Stimulated activated CD8-positive, alpha-beta memory T cell treated with anti-CD3 and anti-CD28 coated beads, Interleukin-2, amount 100 ng/mL, for 48 hours (primary cell): ENCODE measurements at places on chromosomes 13 and 19.

DNA sequence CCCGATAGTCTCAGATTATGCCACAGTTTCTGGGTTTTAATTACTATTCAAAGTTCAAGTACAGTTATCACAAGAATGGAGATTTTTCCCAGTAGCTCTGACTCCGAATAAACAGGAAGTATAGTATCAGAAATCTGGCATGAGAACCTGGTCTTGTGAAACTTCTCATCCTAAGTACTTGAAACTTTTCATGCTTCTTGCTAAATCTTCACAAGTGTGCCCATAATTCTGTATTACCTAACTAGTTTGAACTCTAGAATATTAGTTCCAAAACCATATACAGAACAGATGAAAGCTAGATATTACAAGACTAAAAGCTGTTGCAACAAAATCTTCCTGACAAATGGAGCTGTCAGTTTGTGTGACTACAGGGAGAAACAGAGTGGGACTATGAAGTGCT lies 70.5 kb upstream of the CSNK1A1L start:
- DNase-seq = no peak

GRCh38 chr19:54345938-54346386 lies 7.0 kb upstream of the LILRA4 start:
- no peak for DNase-seq

DNA sequence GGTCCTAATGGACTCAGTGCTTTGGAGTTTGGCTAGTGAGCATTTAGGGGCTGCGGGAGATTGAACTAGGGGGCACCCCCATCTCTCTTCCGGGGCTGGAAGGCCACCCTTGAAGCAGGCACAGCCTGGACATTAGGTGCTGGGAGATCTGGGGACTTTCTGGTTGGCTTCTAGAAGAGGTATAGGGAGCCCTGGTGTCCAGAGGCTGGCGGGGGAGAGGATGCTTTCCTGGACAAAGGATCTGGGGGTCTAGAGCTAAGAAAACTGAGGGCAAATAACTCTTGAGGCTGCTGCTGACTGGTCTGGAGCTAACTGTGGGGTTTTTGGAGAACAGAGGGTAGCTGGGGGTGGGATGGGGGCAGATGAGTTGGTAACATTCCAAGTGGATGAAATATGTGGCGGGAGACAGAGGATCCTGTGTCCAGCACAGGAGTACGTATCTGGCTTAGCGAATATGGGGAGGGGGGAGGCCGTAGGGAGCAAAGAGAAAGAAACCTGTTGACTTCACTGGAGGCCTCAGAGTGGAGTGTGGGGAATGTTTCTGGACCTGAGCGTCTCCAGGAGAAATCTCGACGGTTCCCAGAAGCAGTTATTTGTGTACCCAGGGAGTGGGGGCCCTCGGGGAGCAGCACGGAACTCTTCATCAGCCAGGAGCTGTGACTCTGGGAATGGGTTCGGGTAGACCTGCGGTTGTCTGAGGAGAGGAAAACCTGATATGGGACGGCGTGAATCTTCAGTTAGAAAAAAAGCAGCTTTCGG lies 1.4 kb downstream of the HNRNPUL1 start:
- no peak for DNase-seq

DNA sequence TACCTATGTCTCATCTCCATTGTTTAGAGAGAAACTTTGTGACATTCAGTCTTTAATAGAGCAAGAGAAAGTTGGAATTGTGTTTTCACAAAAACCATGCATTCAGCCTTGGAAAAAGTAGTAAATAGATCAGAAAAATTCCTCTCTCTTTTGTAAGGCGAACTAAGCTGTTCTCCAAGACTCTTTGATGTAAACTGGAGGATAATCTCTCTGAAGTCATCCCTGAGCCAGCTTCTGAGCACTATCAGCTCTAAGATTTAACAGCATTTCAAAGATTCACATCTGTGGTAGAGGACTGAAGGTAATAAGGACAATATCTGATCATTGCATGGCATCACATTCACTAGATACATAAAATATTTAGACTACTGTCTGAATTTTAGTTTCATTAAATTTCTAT lies 904.6 kb upstream of the ATXN8OS start:
- DNase-seq = no peak

DNA sequence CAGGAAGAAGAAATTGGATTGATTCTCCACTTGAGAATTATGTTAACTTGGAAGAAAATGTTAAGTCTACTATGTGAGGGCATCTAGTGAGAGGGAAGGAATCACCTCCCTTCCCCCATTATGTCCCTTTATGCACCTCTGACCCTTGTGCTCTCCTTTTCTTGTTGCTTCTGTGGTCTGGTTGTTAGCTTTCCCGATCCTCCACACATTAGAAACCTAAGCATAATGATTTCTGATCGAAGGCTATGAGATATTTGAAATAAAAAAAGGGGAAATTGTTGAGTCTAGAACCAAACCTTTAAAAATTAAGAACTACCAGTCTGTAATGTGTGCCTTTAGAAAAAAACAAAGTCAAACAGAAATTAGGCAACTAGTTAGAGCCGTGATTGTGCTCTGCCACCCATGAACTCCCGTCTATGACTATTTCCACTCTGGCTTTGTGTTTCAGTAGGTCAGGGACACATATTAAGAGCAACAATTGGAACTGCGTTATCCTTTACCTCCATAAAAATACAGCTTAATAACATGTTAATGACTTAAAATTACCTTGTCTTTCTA lies 463 bp upstream of the GPC6 start:
- no peak for DNase-seq

- no peak for DNase-seq
Measured at GRCh38 chr13:20363172-20363571, 131.1 kb upstream of the GJB6 start.

GRCh38 chr13:78465250-78465649 lies 138.1 kb downstream of the POU4F1 start:
- DNase-seq = no peak

DNA sequence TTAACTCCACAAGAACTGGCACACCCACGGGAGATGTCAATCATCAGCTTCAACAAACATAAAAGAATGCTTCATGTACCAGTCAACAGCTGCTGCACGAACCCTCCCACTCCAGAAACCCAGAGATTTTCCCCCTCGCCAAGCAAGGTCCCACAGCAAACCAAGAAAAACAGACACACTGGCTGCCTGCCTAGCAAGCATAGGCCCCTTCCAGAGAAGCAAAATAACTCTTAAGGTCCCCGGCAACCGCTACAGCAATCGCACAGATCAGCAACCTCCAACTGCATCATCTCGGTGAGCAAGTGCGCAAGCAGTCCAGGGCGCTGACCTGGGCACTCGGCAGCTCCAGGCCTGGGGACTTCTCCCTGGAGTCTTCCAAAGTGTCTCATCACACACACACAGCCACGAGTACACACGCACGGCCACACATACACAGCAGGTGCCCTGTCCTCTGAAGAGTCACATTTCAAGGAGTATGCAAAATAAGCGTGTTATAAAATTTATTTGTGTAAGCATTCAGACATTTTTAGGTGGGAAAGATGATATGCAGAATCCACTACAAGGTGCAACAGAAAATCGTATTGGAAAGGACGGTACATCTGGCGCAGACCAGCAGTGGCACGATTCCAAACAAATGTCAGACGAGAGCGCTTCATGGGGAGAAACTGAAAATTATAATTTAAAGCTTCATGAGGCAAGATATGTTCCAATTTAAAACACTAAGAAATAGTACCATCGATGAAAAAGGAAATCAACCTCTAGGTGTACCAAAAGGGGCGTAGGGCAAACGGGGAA lies 125.0 kb downstream of the STK24 start:
- DNase-seq = no peak
